ENCODE measurements at places on chromosomes 4 and X.

- DNase-seq = no peak
Measured at GRCh38 chr4:167000141-167000852, 234.0 kb downstream of the SPOCK3 start.

- peak; percentile 17 for DNase-seq
Measured at GRCh38 chrX:13076176-13076961, 31.9 kb upstream of the FAM9C start.

DNA sequence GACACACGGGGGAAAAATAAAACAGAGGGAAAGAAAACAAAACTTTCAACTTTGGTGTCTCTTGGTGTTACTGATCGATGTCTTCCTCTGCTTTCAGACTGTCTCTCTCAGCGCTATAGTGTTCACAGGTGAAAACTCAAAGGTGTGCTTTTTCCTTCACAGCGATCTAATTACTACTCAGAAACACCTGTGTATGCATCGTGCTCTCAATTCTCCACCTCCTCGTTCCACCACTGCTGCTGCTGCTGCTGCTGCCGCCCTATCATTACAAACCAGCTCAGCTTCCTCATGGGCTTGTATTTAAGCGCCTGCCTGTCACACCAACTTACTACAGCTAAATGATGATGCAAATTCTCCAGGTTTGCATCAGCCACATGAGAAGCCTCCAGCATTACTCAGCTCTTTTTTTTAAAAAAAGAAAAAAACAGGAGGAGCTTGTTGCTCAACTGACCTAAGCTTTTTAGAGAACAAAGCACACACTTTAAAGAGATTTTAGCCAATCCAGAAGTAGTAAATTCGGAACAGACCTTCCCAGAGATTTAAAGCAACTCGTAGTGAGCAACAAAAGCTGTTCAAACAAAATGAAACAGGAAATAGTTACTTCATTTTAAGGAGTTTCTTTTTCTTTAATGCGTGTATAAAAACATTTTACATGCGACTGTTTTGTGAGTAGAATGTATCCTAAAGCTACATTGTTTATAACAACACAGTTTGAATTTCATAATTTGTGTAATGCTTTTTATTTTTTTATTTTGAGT is at the start of gene SLC7A11:
Gene SLC7A11 (minus strand): TSS at position 274 of the 758 bp plus-strand sequence. CDS start 280 bp downstream, outside the sequence.
- peak; percentile 98 for DNase-seq

DNA sequence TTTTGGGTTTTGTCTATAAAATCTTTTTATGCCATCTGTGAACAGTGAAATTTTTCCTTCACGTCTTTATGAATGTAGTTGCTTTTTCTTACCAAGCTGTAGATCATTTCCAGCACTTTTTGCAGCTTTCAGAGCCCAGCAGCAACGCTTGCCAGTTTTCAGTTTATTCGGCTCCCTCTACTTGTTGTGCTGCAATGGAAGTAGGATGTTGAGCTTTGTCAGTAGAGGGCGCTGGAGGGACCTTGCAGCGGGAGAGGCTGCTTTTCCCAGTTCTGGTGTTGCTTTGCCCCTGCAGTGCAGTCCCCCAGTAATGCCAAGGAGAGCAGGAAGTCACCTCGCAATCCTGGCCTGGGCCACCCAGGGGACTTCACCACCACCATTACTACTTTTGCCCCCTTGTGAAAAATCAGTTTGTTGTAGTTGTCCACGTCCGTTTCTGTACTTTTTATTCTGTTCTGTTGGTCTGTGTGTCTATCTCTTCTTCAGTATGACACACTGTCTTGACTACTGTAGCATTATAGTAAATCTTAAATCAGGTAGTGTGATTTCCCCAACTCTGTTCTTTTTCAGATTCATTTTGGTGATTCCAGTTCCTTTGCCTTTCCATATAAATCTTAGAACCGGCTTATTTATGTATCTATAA is 21.8 kb downstream of the CMC4 start:
- DNase-seq = peak; percentile 58

DNA sequence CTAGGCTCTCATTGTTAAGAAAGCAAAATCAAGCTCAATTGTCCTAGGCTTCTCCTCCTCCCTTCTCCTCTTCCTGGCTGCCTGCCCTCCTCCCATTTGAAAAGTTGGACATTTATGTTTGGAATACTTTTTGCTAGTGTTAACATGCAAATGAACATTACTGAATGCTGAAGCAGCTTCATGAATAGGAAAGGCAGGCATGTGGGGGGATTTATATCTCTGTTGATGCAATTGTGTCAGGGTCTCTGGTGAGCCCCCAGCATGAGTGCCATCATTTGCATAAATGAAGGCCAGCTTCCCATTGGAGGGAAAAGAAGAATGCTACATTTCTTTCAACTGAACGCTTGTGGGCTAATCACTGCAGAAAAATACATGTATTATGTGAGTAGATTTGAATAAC is 160.1 kb upstream of the NDST3 start:
- DNase-seq = no peak

DNA sequence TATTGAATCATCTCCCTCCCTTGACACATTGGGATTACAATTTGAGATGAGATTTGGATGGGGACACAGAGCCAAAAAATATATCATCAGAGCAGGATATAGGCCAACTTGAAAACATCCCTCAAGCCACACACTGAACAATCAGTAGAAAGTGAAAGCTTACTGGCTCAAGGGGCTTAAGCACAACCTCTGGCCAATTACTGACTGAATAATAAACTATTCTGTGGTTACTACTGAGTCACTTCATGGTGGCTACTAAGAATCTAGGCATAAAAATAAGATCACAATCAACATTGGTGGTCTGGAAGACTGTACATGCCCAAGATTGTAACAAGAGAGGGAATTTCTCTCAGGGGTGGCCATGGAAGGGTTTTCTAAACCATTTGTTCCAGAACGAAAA is 27.4 kb upstream of the GPR174 start:
- no peak for DNase-seq

DNA sequence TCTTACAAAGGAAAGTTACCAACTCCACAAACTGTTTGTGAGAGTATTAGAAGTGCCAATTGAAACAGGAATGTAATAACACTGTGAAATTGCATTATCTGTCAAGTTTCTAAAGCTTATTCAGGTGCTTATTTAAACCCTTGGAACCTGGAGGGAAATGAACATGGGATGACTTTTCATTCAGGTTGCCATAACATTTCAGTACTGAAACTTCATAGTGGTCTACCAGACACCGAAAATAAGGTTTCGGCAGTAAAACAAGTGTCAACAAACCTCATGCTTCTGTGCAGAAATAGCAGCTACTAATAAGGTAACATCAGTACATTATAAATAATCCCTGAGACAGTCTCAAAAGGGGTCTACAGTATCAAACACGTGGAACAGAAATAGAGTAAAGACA is 890.7 kb upstream of the INTU start:
- no peak for DNase-seq

GRCh38 chr4:26746802-26747213 is 113.8 kb upstream of the STIM2 start:
- DNase-seq = no peak

- no peak for DNase-seq
Measured at GRCh38 chr4:125319311-125319710, 4.6 kb downstream of the FAT4 start.

DNA sequence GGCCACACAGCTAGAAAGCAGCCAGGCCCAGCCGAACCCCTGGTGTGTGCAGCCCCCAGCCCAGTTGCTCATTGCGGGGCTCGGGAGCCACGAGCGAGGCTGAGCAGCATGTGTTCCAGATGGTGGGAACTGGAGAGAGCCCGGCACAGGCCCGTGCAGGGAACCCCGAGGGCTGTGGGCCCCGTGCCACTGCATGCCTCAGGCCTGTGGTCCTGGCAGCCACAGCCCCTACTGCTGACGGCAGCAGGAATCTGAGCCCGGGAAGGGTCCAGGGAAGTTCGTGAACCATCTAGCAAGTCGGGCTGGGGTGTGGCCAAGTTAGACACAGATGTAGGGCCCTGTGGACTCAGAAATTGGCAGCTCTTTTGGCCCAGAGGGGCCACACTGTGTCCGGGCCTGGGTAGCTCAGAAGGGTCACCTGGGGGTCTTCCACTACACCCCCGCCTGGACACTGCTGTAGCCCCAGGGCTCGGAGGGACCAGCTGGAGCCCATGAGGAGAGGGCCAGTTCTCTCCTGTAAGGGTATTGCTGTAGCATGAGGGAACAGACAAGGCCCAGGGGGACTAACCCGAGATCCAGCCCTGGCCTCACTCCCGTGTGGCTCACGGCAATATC is 12.1 kb downstream of the HTRA3 start:
- no peak for DNase-seq

GRCh38 chr4:107780665-107781064 is 44.1 kb upstream of the SGMS2 start:
- DNase-seq = peak; percentile 52

- no peak for DNase-seq
Measured at GRCh38 chr4:156313497-156313896, 359.8 kb upstream of the CTSO start.

GRCh38 chrX:15483891-15484290 is 9.2 kb downstream of the PIR start:
- DNase-seq = no peak

GRCh38 chr4:185904381-185904780 is 92.4 kb upstream of the SORBS2 start:
- DNase-seq = no peak

- peak; percentile 77 for DNase-seq
Measured at GRCh38 chrX:47030339-47030738, 47.9 kb upstream of the RGN start.

GRCh38 chrX:130165703-130166502 is at the start of gene AIFM1:
Gene AIFM1, minus strand, starts transcription at chrX:130165841. Its CDS starts 185 bp downstream, at chrX:130165656.
- DNase-seq = peak; percentile 95

GRCh38 chrX:153765138-153766079 is 1.4 kb downstream of the PLXNB3 start:
- DNase-seq = no peak

DNA sequence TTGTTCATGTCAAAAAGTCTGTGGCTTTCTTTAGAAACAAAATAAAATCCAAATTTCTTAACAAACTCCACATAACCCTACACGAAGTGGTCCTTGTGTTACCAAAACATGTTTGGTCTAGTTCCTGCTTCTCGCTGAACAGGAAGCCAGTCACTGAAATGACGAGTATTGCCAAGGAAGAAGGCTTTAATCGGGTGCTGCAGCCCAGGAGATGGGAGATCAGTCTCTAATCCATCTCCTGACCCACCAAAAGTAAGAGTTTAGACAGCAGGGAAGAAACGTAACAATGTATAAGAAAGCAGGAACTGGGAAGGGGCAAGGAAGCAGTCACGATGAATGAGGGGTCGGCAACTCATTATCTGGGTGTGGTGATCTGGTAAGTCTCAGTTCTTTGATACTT is 144.6 kb upstream of the MAP9 start:
- DNase-seq = no peak

GRCh38 chr4:17033768-17034181 is 135.3 kb upstream of the LDB2 start:
- DNase-seq = no peak

DNA sequence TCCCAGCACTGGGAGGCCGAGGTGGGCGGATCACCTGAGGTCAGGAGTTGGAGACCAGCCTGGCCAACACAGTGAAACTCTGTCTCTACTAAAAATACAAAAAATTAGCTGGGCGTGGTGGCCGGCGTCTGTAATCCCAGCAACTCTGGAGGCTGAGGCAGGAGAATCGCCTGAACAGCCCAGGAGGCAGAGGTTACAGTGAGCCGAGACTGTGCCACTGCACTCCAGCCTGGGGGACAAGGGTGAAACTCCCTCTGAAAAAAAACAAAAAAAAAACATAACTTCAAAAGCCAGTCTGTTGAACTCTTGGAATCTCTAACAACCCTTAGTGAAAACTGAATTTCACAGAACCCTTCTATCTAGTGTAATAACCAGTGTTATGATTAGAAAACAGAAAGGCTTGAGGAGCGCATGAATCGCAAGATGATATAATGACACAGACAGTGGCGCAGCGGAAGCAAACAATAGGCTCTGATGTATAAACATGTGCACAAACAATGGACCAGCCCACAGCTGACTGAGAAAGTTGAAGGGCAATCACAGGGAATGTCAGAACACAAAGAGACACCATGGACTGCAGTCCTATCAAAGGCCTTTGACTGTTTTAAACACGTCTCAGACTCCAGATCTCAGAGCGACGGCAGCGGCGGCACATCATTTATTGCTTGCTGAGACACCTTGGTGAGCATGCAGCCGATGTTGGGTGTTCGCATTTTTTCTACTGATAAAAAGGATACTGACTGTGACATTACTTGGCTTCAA is 81.6 kb downstream of the NSUN7 start:
- DNase-seq = no peak

- DNase-seq = no peak
Measured at GRCh38 chr4:147118528-147118927, 172.9 kb upstream of the TTC29 start.

GRCh38 chr4:170399581-170400293 is 310.0 kb upstream of the AADAT start:
- no peak for DNase-seq

DNA sequence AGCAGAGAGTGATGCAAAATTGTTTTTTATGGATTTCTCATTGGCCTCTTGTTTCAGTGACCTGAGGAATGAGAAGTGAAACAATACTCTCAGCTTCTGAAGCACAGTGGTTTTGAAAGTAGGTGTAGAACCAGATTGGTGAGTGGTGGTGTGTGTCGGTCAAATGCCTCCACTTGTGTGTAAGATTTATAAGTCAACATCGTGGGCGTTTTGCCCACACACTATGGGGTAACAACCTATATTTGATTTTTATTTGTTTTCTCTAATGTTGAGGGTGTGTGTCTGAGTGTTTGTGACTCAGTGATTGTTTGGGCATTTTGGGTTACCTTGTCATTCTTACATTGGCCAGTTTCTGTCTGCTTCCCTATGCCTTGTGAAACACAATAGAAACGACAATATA is 23.3 kb downstream of the ADGRL3 start:
- no peak for DNase-seq

DNA sequence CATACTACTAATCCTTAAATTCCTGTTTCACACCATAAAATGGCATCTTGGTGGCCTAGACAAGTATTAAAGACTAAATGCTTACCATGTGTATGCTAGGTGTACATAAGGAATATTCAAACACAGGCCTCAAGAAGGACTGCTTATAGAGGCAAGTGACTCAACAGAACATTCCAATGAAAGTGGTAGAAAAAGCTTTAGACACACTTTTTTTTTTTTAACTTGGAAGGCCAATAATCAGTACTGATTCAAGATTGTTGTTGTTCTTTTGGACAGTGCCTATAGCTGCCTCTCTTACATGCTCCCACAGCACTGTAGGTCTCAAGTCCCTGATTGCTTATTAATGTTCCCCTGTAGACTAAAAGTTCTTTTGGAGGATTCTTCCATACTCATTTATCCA is 77.6 kb downstream of the FBXL5 start:
- DNase-seq = no peak

DNA sequence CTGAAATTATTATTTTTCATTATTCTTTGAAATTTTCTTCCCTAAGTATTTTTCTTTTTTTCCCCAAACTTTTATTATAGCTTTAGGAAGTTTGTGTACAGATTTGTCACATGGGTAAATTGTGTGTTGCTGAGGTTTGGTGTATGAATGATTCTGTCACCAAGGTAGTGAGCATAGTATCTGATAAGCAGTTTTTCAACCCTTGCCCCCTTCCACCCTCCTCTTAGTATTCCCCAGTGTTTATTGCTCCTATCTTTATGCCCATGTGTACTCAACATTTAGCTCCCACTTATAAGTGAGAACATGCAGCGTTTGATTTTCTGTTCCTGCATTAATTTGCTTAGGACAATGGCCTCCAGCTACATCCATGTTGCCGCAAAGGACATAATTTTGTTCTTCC is 103.9 kb upstream of the MAGEB2 start:
- no peak for DNase-seq

GRCh38 chrX:44931441-44931973 is 58.5 kb downstream of the KDM6A start:
- DNase-seq = no peak

Measured in NAMALWA (cell line).